GM23338 (cell line): ENCODE measurements at places on chromosomes 3 and 15.

DNA sequence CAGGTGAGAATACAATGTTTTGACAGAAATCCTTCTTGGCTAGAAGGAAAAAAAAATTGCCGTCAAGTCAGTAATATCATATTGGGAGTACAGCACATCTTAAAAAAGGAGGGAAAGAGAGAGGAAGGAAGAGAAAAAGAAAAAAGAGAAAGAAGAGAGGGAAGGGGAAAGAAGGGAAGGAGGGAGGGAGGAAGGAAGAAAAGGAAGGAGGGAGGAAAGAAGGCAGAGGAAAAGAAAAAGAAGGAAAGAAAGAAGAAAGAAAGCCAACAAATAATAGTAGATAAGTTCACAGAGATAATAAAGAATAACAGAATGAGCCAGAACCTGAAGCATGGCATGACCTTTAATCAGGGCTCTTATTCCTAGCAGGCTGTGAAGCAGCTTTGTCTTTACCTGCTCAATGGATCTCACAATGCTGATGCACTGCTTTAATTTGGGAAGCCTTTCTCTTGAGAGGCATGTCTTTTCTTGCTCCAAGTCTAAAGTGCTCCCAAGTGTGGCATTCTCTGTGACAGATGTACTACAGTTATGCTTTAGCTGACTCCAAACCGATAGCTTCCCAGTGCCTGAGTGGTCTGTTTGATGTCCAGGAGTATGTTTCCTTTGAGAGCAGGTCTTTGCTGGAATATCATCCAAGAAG, 114.9 kb downstream of the IQCH start:
- no peak for DNase-seq

DNA sequence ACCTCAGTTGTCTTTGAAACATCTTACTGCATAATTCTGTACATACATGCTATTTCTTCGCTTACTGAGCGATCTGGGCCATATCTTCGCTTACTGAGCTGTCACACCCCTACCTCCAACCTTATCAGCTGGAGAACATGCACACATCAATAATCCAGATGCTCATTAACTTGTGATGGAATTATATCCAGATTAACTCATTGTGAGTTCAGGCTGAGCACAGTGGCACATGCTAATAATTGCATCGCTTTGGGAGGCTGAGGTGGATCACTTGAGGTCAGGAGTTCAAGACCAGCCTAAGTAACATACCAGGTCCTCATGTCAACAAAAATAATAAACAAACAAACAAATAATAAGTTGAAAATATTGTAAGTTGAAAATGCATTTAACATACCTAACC, 19.3 kb upstream of the ANXA2 start:
- DNase-seq: no peak

GRCh38 chr15:91308855-91309254, 208.8 kb downstream of the SV2B start:
- DNase-seq: no peak

DNA sequence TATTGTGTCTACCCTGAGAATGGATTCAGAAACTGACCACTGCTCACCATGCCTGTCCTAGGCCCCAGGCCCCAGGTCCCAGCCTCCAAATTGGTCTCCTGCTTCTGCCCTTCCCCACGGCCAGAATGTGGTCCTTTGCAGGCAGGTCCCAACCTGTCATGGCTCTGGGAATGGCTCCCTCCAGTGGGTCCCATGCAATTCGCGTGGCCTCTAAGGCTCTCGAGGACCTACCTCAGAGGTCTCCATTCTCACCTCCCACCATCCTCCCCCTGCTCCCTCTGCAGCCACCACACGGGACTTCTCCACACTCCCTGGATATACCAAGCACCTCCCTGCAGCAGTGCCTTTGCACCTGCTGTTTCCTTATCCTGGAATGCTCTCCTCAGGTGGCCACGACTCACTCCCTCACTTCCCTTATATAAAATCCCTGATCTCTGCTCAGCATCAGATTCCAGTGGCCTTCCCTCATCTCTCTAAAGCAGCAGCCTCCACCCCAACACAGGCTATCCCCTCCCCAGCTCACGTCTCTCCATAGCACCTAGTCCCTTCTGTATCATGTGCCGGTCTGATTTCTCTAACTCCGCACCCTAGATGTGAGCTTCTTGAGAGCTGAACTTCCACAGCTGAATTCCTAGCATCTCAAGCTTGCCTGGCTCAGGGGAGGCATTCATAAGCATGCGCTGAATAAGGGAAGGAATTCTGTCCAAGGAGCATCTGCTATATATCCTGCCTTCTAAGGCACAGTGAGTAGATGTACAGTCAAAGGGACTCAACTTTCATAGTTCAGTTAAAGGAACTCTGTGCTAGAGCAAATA, 56.9 kb downstream of the ARRDC4 start:
- DNase-seq: no peak

DNA sequence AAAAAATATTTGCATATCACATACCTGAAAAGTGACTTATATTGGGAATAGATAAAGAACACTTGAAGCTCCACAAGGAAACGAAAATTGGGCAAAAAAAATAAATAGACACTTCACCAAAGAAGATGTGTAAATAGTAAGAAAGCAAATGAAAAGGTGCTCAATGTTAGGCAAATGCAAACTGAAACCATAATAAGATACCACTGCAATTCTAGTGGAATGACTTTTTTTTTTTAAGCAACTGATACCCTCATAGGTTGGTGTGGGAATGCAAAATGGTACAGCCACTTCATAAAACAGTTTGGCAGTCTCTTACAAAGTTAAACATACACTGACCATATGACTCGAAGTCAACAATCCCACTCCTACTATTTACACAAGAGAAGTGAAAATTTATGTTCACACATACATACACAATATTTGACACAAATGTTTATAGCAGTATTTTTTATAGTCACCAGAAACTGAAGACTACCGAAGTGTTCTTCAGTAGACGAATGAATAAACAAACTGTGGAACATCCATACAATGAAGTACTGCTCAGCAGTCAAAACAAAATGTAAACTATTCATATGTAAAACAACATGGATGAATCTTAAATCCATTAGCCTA, 176.3 kb downstream of the ZMAT3 start:
- DNase-seq: no peak

DNA sequence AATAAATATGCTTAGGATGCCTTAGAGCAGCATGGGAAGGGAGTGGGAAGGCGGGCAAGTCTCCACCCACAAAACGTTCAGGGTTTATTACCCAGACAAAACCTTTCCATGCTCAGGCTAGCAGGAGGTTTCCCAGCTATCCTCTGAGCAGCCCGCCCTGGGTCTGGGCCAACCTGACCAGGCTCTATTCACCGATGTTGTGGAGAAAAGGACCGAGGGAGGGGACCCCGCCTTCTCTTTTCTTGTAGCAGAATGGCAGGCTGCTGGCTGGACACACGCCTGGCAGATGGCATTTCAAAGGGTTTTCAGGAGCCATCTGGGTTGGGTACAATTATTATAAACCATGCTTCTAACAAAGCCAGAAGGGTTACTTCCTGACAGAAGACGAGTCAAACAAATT, 540.9 kb downstream of the MAGI1 start:
- no peak for DNase-seq

DNA sequence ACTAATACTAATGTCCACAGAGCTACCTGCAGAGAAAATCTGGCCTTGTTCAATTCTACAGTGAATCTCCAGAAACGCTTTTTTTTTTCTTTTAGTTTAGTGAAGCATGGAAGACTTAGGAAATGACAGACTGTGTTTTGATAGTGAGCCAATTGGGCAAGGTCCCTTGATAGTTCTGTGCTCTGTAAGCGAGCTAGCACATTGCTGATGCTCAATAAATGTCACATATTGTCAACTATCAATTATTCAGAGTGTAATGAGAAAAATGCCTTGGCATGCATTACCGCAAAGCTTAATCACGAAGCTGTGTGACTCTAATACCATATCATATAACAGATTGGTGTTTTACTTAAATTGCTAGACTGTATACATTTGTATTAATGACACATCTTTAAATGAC, 5.2 kb upstream of the C3orf85 start:
- no peak for DNase-seq

DNA sequence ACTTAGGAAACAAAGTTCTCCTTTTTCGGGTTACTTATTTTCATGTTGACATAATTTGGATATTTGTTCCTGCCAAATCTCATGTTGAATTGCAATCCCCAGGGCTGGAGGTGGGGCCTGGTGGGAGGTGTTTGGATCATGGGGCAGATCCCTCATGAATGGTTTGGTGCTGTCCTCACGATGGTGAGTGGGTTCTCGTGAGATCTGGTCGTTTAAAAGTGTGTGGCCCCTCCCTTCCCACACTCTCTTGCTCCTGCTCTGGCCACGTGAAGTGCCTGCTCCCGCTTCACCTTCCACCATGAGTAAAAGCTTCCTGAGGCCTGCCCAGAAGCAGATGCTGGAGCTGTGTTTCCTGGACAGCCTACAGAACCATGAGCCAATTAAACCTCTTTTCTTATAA, 43.7 kb upstream of the MCF2L2 start:
- no peak for DNase-seq

DNA sequence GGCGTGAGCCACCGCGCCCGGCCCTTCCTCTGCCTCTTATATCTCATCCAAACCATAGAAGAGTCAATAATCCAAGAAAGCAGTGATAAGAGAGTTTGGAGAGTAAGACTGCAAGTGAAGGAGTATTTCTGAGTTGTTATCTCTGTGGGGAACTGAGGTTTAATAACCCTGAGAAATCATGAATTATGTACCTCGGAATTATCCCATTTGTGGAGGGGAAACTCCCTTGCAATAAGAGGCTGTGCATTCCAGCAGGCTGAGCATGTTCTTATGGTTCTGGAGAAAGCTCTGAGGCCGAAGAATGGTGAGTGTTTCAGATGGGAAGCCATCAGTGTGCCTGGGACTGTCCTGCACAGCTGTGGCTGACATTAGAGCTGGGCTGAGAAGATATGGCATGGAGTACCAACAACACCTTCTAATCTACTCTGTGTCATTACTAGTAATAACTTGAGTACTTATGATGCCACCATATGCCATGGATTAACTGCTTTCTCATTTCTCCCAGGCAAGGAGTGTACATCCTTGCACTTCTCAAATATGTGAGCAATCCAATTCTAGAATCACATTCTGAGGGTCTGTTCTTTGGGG, 31.4 kb upstream of the NOX5 start:
- DNase-seq: no peak

- no peak for DNase-seq
Observed at GRCh38 chr15:65311760-65312159, 7.3 kb downstream of the RNU5B-1 start.

- no peak for DNase-seq
Observed at GRCh38 chr15:92073044-92073785, 219.7 kb downstream of the SLCO3A1 start.
